ENCODE measurements at places on chromosomes 4 and X.
A peak's percentile ranks its signal among the peaks of the same experiment; 100 is the strongest.

DNA sequence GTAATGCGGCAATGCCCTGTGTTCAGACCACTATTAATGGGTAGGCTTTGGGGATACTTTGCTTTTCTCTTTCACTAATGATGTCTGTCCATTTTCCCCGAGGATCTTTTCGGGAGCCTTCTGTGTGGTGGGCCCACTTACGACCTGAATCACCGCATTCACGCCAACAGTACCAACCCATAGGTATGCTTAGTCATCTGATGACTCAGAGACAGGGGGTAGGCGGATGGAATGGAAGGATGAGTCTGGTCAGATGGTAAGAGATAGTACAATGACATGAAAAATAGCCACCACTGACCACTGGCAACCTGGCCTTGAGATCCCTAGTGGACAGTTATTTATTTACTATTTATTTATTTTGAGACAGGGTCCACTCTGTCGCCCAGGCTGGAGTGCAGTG, 76.0 kb upstream of the DHRSX start:
- no peak for DNase-seq

- no peak for DNase-seq
Measured at GRCh38 chrX:64230123-64230970, at the start of gene ASB12. TSS of gene ASB12 (minus strand) at chrX:64230607. CDS start at chrX:64225650, 4,957 bp downstream.

DNA sequence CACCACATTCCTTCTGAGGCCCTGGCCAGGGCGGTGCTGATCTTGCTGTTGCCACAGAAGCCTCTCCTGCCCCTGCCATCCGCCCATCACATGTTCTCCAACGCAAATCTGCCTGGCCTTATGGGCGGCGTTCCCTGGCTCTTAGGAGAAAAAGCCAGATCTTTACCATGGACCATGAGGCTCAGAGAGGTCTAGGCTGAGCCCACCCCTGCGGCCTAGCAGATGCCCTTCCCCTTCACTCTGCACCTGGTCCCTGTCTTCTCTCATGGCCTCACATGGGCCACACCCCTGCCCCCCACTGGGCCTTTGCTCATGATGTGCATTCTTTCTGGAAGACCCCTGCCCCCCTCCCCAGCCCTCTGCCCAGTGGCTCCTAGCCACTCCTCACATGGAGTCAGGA, 78.5 kb downstream of the CRMP1 start:
- DNase-seq = no peak

- no peak for DNase-seq
Measured at GRCh38 chr4:1988327-1988724, 20.4 kb downstream of the NELFA start.

DNA sequence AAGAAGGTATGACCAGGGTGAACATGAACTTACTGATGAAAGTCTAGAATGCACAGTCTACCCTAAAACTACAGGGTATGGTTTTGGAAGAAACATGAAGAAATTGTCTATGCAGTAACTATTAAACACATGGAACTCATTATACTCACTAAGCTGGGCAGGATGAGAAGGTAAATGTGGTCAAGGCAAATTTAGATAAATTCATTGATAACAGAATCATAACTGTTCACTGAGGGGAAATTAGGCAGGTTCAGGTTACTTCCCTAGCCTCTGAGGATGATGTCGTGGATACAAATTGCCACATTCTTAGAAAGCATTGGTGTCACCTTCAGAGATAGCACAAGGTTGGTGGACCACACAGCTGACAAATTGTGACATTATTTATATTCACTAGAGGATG, 40.4 kb upstream of the MID1IP1 start:
- no peak for DNase-seq

DNA sequence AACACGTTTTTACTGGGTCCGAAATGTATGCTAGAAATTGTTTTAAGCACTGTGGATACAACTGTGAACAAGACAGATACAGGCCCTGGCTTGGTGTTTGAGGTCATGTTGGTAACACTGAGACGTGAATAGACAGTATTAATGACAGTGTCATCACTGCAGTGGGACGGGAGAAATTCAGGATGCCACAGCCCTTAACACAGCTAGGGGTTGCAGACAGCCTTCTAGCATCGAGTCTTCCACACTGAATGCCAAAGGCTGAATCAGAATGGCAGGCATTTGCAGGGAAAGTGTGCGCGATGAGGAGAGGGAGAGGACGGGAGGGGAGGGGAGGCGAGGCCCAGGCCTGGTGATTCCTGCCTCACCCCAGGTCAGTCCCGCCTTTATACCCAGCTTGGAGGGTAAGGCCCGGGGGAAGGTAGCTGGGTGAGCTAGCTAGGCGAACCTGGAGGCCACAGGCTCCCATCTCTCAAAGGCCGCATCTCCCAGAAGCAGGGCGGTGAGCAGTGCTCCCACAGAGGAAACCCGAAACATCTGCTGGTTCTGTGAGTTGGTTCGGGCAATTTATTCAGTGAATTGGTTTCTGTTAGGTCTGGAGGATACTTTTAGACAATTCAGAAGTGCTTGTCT, 44.1 kb upstream of the CLDN24 start:
- no peak for DNase-seq

DNA sequence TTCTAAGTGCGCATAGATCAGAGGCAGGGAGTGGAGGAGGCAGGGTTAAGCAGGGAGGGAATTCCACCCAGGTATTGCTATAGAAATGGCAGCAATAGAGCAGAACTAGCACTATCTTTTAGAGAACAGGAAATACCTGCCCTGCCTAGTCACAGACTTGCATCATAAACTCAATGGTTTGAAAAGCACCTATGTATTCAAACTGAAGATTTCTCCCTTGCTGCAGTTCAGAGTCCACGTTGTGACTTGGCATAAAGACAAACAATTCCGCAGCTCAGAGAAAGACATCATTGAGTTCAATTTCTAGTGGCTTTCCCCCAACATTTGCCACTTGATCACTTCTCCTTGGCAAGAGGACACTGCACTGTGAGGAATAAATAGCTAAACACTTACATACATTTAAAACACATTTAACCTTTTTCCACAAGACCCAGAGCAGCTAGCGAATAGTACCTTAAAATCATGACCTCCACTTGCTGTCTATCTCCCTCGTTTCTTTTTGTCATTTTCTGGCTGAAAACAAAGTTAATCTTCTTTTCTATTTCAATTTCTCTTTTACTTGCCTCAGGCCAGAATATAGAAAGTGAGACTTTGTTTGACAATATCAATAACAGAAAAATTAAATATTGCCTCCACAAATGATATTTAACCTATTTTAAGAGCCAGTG, 42.4 kb downstream of the SLC7A11 start:
- no peak for DNase-seq

DNA sequence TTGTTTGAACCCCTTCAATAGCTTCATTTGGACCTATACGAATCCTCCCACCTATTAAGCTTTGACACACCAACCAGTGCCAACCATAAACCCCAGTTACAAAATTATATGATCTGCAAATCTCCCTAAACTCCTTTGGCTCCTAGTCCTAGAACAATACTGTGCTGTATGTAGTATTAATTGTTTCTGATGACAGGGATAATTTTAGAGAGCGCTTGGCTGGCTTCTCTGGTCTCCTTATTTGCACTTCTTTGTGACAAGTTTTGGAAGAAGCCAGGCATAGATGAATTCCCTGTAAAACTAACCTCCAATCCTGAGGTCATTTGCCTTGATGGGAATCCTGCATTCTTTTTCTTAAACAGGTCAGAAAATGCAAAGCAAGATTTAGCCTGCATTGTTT, 433.0 kb downstream of the PPARGC1A start:
- no peak for DNase-seq

- no peak for DNase-seq
Measured at GRCh38 chr4:24470666-24471485, 113.5 kb downstream of the DHX15 start.

GRCh38 chr4:636628-637159, 11.3 kb downstream of the PDE6B start:
- DNase-seq = no peak

DNA sequence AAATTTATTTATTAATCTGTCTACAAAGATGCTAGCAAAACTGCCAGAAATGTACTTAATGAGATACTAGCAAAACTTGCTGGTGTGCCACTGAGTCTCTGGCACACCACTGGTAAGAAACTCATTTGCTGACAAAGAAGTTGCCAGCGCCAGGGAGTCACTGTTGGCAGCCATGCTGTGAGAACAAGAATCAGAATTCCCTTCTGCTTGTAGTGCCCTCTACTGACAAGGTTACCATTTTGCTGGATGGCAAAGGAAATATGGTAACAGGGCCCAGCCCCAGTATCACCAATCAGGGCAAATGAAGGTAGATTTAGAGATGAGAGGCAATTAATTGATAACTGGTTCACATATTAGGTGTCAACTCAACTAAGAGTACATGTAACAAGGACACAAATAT, 750.1 kb upstream of the ADGRL3 start:
- no peak for DNase-seq

DNA sequence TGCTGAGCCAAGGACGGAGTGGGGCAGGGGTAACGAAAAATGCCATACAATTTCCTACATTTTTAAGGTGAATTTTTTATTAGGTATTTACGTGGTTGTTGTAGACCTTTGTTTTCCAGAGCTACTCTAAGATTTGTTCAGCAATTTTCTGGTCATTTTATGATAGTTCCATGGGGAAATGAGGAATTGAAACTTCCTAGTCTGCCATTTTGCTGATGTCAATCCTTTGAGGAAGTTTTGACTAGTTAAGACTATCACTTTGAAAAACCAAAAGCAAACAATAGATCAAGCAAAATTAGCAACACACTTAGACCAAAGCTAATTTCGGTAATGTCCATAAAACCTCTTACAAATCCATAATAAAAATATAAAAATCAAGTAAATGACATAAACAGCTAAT, 7.0 kb upstream of the TLR3 start:
- DNase-seq = no peak

GRCh38 chr4:859496-859895, 33.6 kb upstream of the CPLX1 start:
- DNase-seq = no peak

GRCh38 chr4:26784207-26784865, 76.3 kb upstream of the STIM2 start:
- DNase-seq = no peak

DNA sequence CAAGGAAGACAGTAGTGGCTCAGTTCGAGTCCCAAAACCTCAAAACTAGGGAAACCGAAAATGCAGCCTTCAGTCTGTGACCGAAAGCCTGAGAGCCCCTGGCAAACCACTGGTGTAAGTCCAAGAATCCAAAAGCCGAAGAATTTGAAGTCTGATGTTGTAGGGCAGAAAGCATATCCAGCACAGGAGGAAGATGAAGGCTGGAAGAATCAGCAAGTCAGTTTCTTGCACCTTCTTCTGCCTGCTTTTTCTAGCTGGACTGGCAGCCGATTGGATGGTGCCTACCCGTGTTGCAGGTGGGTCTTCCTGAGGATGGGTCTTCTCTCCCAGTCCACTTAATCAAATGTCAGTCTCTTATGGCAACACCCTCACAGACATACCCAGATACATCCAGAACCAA, 95.0 kb downstream of the STK32B start:
- DNase-seq = no peak

GRCh38 chr4:21592970-21593670, 355.5 kb downstream of the KCNIP4 start:
- DNase-seq = no peak

- no peak for DNase-seq
Measured at GRCh38 chr4:185546335-185546734, 11.0 kb upstream of the PDLIM3 start.

GRCh38 chr4:145523117-145523516, 41.5 kb downstream of the SMAD1 start:
- DNase-seq = no peak

- DNase-seq = peak; percentile 12
Measured at GRCh38 chrX:67604979-67605703, 61.3 kb downstream of the AR start.

DNA sequence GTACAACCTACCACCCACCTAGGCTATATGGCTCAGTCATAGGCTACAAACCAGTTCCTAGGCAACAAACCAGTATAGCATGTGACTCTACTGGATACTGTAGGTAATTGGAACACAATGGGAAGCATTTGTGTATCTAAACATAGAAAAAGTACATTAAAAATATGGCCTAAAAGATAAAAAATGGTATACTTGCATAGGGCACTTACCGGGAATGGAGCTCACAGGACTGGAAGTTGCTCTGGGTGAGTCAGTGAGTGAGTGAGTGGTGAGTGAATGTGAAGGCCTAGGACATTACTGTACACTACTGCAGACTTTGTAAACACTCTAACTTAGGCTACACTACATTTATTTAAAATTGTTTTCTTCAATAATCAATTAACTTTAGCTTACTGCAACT, 139.2 kb upstream of the RBPJ start:
- DNase-seq = no peak

DNA sequence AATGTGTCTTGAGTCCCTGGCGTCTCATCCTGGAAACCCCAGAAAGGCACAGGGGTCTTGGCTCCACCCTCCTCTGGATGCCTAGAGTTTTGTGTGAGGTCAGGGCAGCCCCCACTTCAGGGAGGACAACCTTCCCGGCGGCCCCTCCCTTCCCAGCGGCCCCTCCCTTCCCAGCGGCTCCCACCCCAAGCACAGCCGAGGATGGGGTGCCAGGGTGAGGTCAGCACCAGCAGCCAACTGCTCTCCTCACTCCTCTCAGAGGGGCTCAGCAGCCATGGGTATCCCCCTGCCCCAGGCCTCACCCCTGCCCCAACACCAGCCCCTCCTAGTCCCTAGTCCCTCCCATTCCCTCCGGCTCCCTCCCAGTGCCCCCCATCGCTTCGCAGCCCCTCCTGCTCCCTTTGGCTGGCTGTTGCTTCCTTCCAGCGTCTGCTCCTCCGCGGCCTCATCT, 17.4 kb downstream of the DGKQ start:
- no peak for DNase-seq

GRCh38 chrX:26347171-26347570, 131.2 kb downstream of the MAGEB5 start:
- DNase-seq = no peak

DNA sequence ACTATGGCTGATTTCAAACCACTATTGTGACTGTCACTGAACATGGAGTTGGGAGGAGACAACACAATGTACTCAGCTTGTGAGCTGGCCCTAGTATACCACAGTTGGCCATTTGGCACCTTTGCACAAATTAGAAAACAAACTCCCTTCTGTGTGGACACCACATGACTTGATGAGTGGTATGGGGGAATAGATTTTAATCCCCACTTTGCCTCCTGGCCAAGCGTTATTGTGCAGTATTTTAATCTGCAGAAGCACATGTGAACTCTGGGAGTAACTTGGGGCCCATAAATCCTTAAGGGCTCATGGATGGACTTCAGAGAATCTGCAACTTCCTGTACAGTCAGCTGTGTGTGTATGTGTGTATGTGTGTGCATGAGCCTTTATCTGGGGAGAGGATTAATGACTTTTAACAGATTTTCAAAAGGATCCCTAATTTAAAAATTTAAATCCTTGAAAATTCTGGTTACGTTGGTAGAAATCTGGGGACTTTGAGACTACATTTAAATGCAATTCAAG, 105.0 kb upstream of the PAQR3 start:
- DNase-seq = no peak

DNA sequence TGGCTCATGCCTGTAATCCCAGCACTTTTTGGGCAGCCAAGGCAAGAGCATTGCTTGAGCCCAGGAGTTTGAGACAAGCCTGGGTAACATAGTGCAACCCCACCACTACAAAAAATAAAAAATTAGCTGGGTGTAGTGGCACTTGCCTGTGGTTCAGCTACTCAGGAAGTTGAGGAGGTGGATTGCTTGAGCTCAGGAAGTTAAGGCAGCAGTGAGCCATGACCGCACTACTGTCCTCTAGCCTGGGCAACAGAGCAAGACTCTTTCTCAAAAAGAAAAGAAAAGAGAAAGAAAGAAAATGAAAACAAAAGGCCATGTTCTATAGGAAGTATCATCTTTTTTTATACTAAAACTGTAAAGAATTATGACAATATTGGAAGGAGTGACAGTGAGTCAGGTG, 38.5 kb downstream of the NEK1 start:
- DNase-seq = no peak

GRCh38 chr4:153212736-153213135, 8.5 kb downstream of the TRIM2 start:
- DNase-seq = no peak

- DNase-seq = no peak
Measured at GRCh38 chr4:30245140-30245539, 475.0 kb upstream of the PCDH7 start.

Data from H54 (cell line).